Central memory CD4-positive, alpha-beta T cell (primary cell): ENCODE measurements at places on chromosomes 2 and 18.
A peak's percentile ranks its signal among the peaks of the same experiment; 100 is the strongest.

GRCh38 chr18:10791169-10791831 is 265.5 kb downstream of the NAPG start:
- no peak for DNase-seq

- no peak for DNase-seq
Measured at GRCh38 chr2:10289352-10289751, 13.4 kb upstream of the HPCAL1 start.

- DNase-seq = no peak
Measured at GRCh38 chr2:86274918-86275275, 62.5 kb downstream of the REEP1 start.

GRCh38 chr2:25253153-25253626 is 84.8 kb upstream of the POMC start:
- no peak for DNase-seq

GRCh38 chr2:219460424-219460926 is 25.8 kb downstream of the SPEG start:
- no peak for DNase-seq

DNA sequence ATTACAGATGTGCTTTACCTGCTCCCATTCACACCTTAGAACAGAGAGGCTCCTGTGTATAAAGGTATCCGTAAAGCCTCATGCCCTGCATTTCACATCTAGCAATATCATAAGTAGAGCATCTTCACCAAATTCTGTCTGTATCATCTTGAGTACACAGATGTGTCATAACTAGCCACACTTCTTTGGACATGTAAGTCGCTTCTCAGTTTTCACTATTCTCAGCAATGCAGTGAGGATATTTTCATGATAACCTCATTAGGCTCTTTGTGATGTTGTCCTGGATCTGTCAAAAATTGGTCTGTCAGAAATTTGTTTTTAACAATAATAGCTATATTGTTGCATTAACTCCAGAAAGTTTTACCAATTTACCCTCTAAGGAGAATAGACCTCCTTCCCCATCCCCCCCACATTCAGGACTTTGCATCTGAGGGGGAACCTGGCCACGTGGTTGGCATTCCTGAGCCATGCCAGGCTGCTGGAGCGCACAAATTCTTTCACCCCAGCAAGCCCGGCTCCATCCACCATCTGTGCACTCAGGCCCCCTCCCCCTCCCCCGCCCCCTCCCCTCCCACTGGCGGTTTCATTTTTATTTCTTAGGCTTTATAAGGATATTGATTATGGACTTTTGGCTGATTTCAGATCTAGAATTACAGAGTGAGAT is 34.1 kb downstream of the AGAP1 start:
- no peak for DNase-seq

DNA sequence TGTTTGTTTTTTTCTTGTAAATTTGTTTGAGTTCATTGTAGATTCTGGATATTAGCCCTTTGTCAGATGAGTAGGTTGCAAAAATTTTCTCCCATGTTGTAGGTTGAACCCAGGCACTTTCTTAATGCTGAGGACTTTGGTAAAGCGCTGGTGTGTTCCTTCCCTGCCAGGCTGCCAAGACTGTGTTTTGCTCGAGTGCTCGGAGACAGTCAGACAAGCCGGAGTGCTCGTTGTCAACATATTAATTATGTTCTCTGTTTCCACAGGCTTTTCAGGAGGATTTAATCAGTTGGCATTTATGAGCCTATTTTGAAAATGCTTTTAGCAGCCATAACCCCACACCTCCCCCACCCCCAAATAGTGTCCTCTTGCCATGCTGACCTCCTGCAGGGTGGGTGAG is 6.4 kb downstream of the MTCL1 start:
- no peak for DNase-seq

GRCh38 chr2:98730707-98731040 is 258 bp downstream of the MGAT4A start:
- DNase-seq = peak; percentile 65

GRCh38 chr18:58431215-58431614 is 197.7 kb downstream of the ALPK2 start:
- no peak for DNase-seq

DNA sequence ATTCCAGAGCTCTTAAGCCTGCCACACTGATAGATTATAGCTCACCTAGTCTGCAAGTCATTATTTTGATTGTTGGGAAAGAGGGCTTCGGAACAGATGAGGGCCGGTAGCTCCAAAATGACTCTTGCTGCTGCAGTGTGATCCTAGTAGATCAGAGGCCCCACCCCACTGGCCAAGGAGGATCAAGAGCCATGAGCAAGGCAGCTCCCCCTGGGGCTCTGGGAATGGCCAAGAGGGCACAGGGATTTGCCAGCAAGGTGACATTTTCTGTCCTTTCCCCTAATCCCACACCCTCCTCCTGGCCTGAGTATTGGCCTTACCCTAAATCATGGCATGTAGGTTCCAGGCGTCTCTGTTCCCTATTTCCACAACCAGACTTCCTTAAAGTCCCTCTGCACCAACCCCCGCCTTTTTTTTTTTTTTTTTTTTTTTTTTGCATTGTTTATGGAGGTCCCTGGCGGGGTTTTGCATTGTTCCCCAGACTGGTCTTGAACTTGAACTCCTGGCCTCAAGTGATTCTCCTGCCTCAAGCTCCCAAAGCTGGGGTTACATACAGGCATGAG is 36.5 kb downstream of the EIF4E2 start:
- DNase-seq = no peak

DNA sequence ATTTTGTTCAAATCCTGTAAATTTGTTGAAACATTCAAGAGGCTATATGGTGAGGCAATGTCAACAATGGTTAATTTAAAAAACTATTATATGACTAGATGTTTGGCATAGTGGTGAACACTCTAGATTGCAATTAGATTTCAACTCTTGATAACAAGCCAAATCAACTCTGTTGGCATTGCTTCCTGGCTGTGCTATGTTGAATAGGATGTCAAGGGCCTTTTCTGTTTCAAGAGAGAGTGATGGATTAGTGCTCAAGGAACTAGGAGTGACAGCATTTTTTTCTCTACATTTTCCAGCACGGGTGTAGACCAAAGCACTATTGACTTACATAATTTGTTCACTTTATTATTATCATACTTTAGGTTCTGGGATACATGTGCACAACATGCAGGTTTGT is 172.4 kb upstream of the KCNH7 start:
- DNase-seq = no peak

DNA sequence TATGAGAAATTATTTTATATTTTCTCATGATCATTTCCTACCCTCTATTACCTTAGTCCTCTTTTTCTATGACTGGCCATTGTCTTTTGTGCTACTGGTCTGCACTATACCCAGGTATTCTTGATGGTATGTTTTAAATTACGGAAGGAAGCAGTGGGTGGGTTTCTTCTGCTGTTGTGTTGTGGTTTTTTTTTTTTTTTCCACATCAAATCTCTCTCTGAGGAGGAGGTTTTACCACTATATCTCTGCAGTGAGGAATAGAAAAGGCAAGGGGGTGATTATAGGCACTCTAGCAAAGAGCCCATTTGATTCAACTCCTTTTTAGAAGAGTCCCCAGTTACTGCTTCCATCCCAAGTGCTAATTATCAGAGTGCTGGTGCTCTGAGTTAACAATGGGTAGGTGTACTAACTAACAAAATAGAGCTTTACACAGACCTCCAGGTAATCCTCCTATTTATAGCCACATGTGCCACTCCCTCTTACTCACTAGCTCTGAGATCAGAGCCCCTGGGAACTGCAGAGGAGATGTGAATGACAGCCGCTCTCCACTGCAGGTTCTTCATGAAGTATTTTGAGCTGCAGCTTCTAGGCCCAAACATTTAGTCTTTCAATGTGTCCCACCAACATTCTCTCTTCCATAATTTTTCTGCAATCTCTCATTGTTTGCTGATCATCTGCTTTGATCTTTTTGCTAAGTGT is 301.6 kb upstream of the GULP1 start:
- no peak for DNase-seq

GRCh38 chr2:188853307-188853706 is 120.9 kb upstream of the COL3A1 start:
- DNase-seq = no peak

DNA sequence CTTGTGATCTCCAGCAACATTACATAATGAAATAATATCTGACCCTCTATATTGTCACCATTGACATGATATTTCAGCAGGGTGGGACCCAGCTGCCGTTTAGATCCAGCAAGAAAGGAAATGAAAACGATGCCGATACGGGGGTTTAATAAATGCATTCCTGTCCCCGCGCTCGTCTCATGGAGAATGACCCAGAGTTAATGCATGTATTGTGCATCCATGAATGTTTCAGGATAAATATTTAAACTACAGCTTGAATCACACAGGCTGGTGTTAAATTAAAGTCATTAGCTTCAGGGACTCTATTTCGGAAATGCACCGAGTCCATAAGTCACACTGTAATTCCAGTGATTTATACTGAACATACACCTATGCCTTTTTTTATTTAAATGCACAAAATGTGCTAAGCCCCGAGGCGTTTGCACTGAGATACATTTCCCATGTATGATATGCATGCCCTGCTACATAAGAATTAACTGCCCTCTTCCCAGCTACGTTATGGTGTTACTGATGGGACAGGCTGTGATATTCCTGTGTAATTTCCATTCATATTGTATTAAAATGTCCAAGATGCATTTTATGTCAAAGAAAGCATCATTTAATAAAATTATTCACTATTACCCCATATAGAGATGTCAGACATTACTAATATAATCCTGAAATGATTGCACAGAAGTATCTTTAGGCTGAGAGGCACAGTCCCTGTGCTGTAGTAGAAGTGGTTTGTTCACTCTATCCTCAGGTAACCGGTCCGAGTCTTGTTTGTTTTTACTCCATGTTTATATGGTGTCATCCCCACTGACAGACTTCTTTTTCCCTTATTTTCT is 109.3 kb upstream of the ZNF516 start:
- no peak for DNase-seq

- DNase-seq = no peak
Measured at GRCh38 chr2:233982421-233983121, 65.4 kb downstream of the TRPM8 start.

DNA sequence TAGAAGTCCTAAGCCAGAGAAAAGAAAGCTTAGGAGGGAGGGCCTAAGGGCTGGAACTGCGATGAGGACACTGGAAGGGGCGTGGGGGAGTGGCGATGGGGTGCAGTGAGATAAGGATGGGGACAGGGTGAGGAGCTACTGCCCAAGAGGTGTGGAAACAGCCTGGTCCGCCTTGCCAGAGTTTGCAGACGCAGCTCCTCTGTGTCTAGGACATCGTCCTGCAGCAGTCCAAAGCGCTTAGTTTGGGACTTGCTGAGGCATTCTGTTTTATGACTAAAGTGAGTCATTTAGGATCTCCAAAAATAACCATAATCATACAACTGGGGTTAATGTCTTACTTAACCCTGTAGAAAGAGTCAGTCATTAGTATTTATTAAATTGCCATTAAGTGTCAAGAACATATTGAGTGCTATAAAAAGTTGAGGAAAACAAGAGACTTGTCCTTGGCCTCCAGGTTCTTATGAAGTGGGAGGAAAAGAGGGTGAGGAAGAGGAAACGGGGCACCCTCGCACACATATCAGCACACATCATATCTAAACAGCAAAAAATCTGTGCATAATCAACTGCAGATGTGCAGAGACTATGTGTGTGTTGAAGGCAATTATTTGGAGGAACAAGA is 74.8 kb downstream of the CDK15 start:
- DNase-seq = no peak

- no peak for DNase-seq
Measured at GRCh38 chr18:11883153-11883552, 25.0 kb downstream of the MPPE1 start.

- DNase-seq = no peak
Measured at GRCh38 chr2:143968860-143969259, 551.1 kb downstream of the ZEB2 start.

DNA sequence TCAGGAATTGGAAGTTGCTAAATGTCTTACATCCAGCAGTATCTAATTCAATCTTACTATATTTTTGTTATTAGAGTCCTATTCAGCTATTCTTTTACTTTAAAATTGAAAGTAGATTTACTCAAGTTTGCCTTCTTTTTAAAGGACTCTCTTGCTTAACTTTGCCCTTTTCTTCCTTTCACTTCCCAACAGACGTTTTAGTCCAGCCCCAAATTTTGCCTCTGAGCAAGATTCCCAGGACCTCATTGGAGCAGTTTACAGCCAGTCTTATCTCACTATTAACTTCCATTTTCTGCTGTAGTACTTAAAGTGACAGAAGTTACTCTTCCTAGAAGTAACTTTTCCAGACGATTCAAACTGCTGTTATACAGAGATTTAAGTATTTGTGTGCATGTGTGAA is 1.7 kb upstream of the PRKD3 start:
- DNase-seq = no peak

DNA sequence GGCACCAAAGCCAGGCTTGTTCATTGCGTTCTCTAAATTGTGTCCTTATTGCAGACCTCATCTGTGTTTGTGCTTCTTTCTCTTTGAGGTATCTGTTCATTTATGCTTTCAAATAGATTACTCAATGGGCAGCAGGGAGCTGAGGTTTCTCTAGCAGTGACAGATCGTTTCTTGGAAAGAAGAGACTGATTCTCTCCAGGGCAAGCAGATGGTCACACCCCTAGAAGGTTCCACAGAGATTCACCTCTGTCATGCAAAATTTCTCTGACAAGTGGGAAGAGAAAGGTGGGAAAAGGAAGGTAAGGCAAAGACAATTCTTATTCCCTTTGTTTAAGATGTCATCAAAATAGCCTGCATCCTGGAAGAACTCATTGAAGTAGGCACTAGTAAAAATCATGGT is 14.0 kb downstream of the DLGAP1 start:
- no peak for DNase-seq

- DNase-seq = no peak
Measured at GRCh38 chr2:73994178-73994831, 9.6 kb downstream of the TET3 start.
